Stimulated activated CD4-positive, alpha-beta T cell treated with anti-CD3 and anti-CD28 coated beads, TNF-alpha, amount 100 ng/mL, for 24 hours (primary cell): ENCODE measurements at places on chromosomes 2 and 18.

DNA sequence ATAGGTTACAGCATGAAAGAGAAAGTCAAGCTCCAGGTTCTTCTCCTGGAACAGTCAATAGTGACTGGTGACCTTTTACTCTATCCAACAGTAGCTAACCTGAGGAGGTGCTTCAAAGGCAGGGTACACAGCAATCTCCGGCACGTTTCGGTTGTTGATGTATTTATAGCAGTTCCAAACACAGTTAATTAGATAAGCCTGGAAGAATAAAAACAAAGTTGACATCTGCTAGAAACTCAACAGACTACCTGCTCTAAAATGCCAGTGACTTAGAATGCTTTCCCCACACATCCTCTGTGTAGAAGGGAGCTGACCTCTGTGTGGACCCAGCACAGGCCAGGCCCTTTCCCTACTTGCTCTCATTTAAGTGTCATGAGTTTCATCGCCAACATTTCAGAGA, 17.2 kb downstream of the LAPTM4A start:
- no peak for DNase-seq

- DNase-seq, result no peak
Measured at GRCh38 chr2:172252154-172252553, 149.5 kb upstream of the DLX2 start.

- no peak for DNase-seq
Measured at GRCh38 chr2:161961061-161961460, 113.0 kb downstream of the DPP4 start.

DNA sequence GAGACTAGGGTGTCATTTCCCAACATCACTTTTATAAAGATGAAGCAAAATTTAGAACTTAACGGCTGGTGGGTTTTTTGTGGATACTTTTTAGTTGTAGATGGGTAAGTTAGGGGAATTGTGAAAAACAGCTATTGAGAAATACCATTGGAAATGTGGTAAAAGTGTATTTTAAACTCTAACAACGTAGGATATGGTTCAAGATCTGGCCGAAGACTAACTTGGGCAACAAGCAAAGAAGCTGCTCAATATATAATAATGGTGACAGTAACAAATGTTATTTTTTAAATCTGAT, 1.6 kb downstream of the DNAH7 start:
- no peak for DNase-seq

GRCh38 chr18:10923551-10924070, 225.8 kb downstream of the PIEZO2 start:
- DNase-seq, result no peak

DNA sequence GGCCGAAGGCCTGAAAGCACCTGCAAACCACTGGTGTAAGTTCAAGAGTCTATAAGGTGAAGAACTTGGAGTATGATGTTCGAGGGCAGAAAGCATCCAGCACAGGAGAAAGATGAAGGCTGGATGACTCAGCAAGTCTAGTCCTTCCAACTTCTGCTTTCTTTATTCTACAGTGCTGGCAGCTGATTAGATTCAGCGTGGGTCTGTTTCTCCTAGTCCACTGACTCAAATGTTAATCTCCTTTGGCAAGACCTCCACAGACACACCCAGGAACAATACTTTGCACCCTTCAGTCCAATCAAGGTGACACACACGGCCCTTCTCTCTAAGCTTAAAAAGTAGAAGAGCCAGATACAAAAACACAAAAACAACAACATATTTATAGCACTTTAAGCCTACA, 43.4 kb downstream of the NMS start:
- no peak for DNase-seq

DNA sequence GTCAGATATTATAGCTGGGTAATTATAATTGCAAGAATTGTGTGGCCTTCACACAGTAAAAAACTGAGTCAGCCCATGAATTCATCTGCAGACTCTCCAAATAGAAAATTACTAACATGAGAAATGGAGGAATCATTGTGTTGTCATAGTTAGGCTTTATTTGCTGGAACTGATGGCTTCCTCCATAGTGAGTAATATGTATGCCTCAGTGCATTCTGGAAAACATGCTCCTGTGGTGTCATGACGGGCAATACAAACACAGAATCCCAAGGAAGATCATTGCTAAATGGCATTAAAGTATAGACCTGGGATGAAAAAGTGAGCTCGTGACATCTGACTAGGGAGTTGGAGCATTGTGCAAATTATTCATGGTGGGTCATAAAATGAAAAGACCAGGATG, 23.6 kb upstream of the NMS start:
- no peak for DNase-seq

GRCh38 chr2:7559791-7560190, 642.6 kb downstream of the RNF144A start:
- no peak for DNase-seq

DNA sequence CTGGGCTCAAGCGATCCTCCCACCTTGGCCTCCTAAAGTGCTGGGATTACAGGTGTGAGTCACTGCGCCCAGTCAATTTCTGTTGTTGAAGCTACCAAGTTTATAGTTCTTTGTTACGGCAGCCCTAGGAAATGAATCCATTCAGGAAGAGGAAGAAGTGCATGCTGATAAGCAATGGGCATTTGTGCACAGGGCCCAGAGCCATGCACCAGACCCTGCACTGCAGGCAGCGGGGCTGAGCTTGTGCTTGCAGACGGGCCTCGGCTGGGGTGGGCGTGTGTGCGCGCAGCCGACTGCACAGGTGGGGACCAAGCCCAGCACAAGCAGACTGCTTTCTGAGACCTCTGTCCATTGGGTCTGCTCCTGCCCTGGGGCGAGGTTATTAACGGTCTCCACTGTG, 144.6 kb downstream of the CABLES1 start:
- no peak for DNase-seq

- no peak for DNase-seq
Measured at GRCh38 chr2:12170121-12170520, 423.7 kb downstream of the LPIN1 start.

- DNase-seq, result no peak
Measured at GRCh38 chr2:191436368-191437055, 191.3 kb downstream of the MYO1B start.

- DNase-seq, result no peak
Measured at GRCh38 chr2:111227716-111228141, 107.0 kb downstream of the BCL2L11 start.

- DNase-seq, result no peak
Measured at GRCh38 chr18:12968619-12969018, 20.8 kb downstream of the SEH1L start.

GRCh38 chr2:174606336-174606735, 8.7 kb upstream of the WIPF1 start:
- no peak for DNase-seq

GRCh38 chr18:45373286-45373880, 241.9 kb upstream of the SLC14A2 start:
- DNase-seq, result no peak

DNA sequence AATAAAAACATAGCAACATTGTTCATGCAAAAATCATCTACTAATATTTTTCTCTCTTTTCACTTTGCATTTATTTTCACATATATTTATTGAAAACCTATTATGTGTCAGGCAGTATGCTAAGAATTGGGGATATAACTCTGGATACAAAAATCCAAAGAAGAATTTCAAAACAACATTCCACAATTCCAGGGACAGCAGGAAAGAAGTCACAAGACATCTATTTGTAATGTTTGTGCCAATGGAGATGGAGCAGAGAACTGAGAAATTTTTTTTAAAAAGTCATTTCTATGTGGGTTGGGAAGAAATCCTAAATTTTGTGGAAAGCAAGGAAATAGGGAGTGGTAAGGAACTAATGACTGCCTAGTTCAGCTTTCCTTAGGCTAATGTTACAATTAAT, 128.6 kb upstream of the TLK1 start:
- DNase-seq, result no peak

DNA sequence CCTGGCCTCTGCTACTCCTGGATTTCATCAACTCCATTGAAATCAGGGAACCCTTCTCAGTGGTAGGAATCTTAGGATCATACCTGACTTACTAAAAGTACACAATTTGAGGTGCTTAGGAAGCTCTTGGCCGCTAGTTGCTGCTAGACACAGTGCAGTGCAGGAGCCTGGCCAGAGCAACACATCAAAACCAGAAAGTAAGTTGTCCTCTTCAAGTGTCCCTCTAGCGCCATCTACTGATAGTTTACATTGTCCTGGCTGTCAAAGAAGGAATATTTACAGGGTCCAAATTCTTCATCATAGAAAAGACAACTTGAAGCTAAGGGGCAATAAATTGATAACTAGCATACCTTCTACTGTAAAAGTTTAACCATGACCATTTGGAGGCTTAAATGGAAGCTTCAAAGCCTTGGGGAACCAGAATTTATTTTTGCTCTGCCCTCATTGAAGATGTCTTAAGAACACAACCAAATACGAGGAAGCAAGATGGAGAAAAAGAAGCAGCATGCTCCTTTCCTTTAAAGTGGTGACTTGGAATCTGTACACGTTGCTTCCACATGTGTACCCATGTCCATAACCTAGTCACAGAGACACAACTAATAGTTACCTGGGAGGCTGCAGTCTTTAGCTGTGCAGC, 889.1 kb upstream of the GCFC2 start:
- DNase-seq, result no peak

- no peak for DNase-seq
Measured at GRCh38 chr2:122478117-122478516, 722.7 kb downstream of the TSN start.

- no peak for DNase-seq
Measured at GRCh38 chr18:10247742-10248082, 206.7 kb upstream of the APCDD1 start.

DNA sequence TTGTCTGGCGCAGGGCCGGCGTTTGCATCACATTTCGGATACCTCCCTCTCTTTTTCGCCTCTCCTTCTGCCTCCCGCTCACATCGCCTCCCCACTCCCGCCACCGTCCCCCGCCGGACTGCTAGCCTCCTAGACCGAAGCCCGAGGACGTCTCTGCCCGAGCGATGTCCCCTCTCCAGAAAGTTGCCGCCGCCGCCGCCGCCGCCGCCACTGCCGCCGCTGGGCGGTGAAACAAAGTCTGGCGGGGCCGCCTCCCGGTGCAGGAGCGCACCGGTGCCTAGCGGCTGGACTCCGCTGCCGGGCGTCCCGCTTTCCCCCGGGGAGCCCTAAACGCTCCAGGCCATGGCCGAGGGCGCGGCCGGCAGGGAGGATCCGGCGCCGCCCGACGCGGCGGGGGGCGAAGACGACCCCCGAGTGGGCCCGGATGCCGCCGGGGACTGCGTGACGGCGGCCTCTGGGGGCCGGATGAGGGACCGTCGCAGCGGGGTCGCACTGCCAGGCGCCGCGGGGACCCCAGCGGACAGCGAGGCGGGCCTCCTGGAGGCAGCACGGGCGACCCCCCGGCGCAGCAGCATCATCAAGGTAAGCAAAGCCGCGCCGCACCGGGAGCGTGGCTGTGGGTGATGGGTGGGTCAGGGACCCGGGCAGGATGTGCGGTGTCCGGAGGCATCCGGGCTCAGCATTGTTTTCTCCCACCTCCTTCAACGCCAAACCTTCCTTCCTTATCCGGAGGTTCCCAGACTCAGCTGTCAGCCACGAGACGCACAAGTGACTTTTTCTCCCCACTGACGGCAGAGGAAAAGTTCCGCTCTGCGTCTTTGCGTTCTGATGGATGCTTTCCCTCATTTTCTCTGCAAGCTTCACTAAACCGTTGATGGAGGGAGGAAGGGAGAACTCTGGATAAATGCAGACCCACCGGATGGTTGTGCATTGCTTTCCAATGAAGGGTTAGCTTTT, 643 bp downstream of the PLCL1 start:
- peak; percentile 34 for DNase-seq

DNA sequence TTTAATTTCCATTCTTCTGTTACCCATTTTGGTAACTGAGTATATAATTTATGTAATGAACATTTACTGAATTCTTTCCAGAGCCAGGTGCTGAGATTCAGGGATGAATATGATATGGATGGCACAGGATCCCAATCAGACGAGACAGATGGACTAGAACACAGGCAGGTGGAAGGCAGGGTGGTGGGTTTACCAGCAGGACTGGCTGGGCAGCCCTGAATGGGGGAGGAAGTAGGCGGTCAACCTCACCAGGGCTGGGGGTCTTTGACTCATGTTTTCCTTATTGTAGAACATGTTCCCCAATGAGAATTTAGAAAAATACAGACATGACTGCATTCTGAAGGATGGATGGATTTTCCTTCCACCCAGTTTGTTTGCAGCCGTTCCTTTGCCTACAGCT, 80.3 kb downstream of the CIB4 start:
- no peak for DNase-seq

- DNase-seq, result no peak
Measured at GRCh38 chr2:162747021-162747420, 91.5 kb downstream of the KCNH7 start.

DNA sequence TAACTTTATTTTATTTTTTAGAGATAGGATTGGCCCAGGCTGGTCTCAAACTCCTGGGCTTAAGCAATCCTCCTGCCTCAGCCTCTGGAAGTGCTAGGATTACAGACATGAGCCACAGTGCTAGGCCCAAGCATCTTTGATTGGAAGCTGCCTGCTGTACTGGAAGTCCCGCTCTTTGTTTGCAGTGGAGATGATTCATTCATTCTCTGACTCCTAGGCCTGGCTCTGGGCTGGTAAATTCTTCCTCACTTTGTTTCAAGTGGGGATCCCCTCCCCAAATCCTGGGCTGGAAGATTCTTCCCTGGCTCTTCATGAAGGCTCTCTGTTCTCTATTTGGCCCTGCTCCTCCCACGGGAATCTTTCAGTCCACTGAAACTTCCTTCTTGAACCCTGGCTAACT, 81.9 kb downstream of the NEURL3 start:
- no peak for DNase-seq

GRCh38 chr18:25187521-25188192, 164.3 kb downstream of the ZNF521 start:
- no peak for DNase-seq

- DNase-seq, result no peak
Measured at GRCh38 chr18:10285283-10285640, 169.2 kb upstream of the APCDD1 start.

- no peak for DNase-seq
Measured at GRCh38 chr2:223102450-223102849, 50.5 kb downstream of the KCNE4 start.

DNA sequence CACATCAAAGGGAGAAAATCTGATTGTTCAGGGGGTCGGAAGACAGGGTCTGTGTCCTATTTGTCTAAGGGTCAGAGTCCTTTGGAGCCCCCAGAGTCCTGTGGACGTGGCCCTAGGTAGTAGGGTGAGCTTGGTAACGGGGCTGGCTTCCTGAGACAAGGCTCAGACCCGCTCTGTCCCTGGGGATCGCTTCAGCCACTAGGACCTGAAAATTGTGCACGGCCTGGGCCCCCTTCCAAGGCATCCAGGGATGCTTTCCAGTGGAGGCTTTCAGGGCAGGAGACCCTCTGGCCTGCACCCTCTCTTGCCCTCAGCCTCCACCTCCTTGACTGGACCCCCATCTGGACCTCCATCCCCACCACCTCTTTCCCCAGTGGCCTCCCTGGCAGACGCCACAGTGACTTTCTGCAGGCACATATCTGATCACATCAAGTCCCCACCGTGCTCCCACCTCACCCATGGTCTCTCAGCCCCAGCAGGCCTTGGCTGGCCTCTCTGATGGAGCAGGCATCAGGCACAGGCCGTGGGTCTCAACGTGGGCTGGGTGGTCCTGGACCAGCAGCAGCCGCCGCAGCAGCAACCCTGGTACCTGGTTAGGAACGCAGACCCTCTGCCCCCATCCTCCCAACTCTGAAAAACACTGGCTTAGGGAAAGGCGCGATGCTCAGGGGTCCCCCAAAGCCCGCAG, 3.8 kb downstream of the PROC start:
- DNase-seq, result no peak
